Activated T-cell treated with anti-CD3 and anti-CD28 coated beads for 4 hours (primary cell): ENCODE measurements at places on chromosomes 16 and 17.

GRCh38 chr16:81163671-81164070 lies 67.5 kb upstream of the GCSH start:
- no peak for DNase-seq

- no peak for DNase-seq
These were observed 28.6 kb downstream of the TPPP3 start for GRCh38 chr16:67364600-67365235.

GRCh38 chr16:15854906-15855703 lies 1.7 kb downstream of the MYH11 start:
- DNase-seq = no peak

DNA sequence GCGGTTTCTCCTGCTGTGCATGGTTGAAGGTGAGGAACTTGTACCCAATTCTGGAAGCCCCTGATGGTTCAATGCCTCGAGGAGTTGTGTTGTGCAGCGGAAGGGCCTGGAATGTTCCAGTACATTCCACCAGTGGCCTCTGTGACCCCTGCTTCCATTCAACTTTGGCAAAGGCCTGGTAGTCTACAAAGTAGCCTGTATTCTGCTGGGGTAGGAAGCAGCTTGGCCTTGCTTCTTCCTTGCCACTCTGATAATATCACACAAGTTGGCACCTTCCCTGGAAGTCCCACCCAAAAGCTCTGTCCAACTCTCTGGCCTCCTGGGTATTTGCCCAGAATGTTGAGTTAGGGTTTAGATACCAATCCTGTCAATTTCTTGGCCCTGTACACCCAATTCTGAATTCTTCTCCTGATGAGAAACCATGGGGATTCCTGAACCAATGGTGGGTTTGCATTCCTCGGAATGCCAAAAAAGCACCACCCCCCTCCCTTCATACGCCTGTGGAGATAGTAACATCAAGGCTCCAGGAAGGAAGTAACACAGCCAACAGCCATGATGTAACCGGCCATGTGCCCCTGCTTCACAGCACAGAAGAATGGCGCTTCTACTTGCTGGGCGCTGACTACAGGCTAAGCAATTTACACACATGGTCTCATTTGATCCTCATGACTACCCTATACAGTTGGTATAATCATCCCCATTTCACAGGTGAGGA lies 11.8 kb upstream of the FAM117A start:
- DNase-seq = no peak

DNA sequence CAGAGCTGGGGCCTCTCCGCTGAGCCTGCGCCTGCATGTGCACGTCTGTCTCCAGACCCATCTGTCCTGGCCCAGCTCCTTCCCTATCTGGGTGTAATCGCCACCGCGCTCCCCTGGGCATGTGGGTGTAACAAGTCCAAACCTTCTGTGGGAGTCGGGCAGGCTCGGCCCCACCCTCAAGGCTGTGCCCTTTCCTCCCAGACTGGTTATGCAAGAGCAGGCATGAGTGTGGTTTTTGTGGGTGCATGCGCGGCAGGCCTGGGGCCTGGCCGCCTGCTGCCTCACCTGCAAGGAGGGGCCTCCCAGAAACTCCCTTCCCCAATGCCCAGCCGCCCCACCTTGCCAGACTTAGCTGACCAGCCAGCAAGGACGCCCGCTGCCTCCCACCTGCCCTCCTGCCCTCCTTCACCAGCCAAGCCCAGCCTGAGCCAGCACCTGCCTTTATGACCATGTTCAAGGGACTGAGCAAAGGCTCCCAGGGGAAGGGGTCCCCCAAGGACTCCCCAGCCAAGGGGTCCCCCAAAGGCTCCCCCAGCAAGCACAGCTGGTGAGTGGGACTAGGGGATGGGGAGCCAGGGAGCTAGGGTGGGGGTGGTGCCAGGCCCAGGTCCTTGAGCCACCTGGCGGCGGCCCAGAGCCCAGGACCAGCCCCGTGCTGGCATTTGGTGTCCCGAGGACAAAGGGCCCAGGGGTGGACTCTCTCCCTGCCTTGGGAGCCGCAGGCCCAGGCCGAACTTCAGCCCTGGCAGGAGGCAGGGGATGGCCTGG lies at the start of gene EVPLL:
Gene EVPLL (plus strand): TSS at position 342 of the 768 bp plus-strand sequence. CDS start 3,160 bp downstream, outside the sequence.
- DNase-seq = no peak

GRCh38 chr16:57152096-57153093 lies 33.4 kb downstream of the PSME3IP1 start:
- DNase-seq = no peak

- DNase-seq = no peak
These were observed 8.8 kb downstream of the SPIRE2 start for GRCh38 chr16:89837014-89837546.

DNA sequence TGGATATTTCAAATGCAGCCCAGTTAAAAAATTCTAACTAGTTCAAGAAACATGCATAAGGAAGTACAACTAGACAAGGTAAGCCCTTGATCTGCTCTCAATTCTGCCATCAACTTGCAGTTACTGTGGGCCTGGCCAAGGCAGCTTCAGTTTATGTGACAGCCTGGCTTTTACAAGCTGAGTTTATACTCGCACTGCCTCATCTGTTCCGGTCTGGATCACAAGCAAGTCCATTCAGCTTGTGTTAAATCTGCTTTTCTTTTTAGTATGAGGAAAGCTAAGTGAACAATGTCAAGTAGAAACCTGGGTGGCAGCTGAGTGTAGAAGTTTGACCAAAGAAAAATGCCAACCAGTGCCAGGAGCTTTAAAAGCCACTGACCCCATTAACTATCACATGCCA lies 76.6 kb upstream of the CORO6 start:
- no peak for DNase-seq

GRCh38 chr17:82016061-82016874 lies 6.4 kb downstream of the CENPX start:
- no peak for DNase-seq

GRCh38 chr17:62931101-62931500 lies 34.9 kb upstream of the TANC2 start:
- DNase-seq = no peak

DNA sequence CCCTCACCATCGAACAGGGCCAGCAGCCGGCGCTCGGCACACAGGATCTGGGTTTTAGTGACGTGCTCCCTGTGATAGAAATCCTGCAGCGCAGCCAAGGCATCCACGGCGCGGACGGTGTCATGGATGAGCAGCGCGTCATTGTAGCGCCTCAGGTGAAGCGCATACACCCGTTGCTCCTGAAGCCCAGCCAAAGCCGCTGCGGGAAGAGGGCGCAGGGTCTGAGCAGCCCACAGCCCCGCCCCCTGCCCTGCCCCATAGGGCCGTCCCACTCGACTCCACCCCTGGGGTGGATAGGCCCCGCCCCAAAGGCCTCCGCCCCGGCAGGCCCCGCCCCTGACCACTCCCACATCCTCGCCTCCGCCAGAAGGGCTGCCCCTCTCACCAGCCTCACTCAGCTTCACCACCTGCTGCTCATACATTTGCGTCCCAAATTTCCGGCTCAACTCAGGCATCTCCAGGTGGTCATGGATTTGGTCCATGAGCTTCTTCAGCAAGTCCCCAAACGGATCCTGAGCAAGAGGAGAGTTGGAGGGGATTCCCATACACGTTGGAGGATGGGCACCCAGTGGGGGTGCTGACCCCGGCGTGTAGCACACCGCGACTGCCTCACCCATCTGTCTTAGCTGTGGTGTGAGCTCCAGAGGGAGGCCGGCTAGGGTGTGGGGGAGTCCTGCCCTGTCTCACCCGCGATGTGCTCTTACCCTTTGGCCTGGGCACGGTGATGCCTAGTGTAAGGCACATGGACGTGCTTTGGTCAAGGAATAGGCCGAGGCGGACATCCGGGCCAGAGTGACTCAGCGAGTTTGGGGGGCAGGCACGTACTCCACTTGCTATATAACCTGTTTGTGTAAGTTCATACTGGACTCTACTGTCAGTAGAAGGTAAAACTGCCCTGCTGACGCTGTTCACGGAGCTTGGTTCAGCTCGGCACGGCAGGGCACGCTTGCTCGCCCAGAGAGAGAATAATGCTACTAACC lies 4.6 kb downstream of the DHX58 start:
- DNase-seq = peak; percentile 86

GRCh38 chr17:64498308-64499203 lies 1.7 kb upstream of the POLG2 start:
- DNase-seq = no peak

- DNase-seq = no peak
These were observed 6.6 kb downstream of the RNF112 start for GRCh38 chr17:19417611-19418010.

DNA sequence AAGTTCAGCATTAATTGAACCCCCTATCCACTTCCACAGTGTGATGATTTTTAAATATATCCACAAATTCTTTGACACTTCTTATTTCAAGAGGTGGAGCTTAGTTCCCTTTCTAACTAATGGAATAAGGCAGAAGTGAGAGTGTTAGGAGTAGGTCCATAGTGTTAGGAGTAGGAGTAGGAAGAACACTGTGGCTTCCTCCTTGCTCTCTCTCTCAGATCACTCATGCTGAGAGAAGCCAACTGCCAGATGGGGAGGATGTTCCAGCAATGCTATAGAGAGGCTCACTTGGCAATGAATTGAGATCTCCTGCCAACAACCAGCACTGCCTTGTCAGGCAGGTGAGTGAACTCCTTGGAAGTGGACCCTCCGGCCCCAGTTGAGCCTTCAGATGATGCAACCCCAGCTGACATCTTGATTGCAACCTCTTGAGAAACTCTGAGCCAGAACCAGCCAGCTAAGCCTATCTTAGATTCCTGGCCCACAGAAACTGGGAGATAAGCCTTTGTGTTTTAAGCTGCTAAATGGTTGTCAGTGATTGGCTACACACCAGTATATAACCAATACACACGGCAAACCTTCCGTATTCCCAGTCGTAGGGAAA lies 44.3 kb downstream of the SPECC1 start:
- no peak for DNase-seq

GRCh38 chr17:44212507-44213402 lies 6.7 kb downstream of the UBTF start:
- no peak for DNase-seq

GRCh38 chr16:2715519-2715918 lies 4.5 kb downstream of the PRSS27 start:
- DNase-seq = peak; percentile 71

DNA sequence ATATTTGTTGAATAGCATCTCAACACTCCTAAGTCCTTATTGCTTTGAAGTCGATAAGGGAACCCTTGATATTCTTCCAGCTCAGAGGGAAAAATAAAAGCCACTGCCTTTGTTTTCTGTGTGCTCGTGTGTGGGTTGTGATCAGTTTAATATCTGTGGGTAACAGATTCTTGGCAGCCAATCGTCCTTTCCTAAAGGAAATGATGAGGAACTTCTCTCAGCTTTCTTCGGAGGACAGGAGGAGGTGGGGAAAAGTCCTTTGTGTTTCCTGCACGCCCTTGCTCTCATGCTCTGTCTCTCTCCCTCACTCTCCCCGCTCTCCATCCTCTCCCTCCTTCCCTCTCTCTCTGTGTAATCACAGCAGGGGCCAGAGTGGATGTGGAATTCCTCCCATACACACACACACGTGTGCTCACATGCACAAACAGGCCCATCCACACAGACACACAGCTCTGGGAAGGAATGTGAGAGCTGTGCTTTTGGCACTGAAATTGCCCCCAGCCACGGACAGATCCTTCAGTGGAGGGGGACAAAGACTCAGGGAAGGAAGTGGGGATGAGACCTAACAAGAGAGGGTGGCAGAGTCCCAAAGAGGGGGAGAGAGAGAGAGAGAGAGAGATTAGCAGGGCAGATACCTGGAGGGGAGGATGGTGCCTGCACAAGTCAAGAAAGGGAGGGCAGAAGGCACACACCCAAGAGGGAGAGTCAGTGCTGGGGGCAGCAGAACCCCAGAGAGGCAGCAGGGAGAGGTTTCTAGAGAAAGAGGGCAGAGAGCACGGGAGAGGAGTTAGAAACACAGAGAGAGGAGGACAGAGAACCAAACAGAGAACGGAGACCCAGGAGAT lies 83.5 kb upstream of the PLCG2 start:
- DNase-seq = no peak

GRCh38 chr17:57464191-57464864 lies 208.0 kb downstream of the MSI2 start:
- DNase-seq = no peak

GRCh38 chr16:84680165-84680842 lies 19.5 kb upstream of the USP10 start:
- no peak for DNase-seq

DNA sequence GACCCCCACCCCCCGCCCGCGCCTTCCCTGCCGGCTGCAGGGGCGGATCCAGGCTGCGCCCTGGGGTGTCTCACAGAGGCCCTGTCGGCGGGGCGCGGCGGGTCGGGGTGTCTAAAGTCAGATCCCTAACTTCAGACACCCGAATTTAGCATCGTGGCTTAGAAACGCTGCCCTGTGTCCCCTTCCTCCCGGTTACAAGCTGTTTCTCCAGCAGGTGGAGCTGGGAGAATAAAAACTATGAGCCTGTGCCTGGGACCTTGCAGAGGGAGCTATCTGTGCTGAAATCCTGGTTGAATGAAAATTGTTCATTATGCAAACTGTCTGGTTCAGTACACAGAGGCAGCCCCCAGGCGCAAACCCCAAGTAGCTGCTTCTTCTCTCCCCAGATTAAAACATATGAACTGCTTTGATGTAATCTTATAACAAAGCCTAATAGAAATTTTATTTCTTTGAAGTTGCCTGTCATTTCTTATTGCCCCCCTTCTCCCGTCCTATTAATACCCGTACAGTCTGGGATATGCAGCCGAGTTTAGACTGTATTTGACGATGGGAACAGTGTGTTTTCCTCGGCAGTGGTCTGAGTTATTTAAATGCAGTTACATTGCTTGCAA lies 79.0 kb downstream of the RPA1 start:
- DNase-seq = no peak

DNA sequence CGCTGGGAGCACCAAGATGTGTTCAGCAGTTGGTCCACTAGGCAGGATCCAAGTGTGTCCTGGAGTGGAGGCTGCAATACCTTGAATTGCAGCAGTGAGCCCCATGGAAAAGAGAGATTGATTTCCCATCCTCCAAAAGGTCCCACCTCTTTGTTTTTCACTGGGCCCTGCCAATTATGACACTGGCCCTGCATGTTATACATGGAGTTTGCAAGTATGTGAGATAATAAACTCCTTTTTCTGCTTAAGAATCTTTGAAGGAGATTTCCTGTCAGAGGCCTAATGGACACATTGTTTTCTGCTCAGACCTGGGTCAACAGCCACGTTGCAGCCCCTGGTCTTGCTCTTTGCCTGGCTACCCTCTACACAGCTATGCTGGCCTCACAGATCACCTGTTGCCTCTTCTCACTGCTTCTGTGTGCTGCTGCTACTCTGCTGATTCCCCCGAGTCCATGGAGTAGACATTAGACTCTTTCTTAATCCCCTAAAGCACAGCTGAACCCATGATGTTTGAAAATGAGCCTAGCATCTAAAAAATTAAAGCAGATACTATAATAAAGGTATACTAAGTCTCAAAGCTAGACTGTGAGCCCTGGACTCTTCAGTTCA lies 341.9 kb upstream of the CDH11 start:
- DNase-seq = no peak
